ENCODE measurements at places on chromosomes 16 and 17.

GRCh38 chr17:7228920-7229319 is 5.4 kb downstream of the DVL2 start:
- no peak for DNase-seq

DNA sequence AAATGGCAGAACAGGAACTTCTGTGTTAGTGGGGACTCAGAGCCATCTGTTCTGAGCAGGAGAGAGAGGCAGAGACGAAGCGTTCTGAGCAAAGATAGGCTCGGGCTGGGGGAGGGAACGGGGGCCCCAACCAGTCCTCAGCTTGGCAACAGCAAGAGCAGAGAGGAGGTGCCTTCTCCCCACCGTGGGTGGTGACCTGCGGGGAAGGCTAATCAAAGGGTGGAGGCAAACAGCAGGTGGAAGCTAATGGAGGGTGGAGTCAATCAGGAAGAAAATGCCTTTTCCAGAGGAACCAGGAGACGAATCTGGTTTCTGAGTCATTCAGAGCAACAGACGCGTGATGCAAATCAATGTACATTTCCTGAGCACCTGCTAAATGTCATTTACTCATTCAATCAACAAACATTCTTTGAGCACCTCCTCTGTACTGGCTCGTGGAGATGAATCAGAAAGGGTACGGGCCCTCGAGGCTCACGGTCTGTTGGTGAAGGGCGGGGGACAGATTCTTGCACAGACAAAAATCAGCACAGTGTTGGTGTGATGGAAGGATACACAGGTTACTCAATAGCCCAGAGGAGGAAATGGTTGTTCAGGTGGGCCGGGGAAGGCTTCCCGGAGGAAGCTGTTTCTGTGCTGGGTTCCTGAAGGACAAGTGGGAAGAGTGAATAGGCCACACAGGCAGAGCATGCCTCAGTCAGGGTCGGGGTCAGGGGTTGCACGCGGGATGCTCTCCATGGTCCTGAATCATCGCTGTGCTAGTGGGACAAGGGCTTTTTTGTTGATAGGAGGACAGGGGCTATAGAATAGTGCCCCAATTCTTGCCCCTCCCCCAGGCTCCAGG is 5.7 kb upstream of the SPNS2 start:
- no peak for DNase-seq

DNA sequence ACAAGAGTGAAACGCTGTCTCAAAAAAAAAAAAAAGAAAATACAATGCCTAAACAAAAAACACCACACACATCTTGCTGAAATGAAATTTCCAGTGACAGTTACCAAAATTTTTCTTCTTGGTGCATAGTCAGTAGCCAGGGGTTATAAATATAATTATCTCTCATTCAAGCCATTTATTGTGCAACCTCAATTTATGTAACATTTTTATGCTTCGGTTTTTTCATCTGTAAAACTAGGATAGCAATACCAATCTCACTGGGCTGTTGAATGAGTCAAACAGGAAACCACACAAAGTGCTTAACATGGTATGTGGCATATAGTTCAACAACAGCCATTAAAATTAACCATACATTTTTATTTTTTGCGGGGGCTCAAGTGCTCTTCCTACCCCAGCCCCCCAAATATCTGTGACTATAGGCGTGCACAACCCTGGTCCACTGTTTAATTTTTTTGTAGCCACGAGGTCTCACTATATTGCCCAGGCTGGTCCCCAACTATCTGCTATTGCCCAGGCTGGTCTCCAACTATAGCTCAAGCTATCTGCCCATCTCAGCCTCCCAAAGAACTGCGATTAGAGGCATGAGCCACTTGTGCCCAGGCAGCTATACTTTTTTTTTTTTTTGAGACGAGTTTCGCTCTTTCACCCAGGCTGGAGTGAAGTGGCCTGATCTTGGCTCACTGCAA is 2.6 kb downstream of the COG4 start:
- DNase-seq: no peak

- no peak for DNase-seq
Observed at GRCh38 chr16:66751053-66751302, 431 bp downstream of the DYNC1LI2 start.

GRCh38 chr17:69342896-69343644 is 16.1 kb upstream of the ABCA5 start:
- no peak for DNase-seq

Data from stimulated activated CD8-positive, alpha-beta memory T cell treated with anti-CD3 and anti-CD28 coated beads, Interleukin-15, amount 100 ng/mL, for 48 hours (primary cell).